SK-N-DZ (cell line): ENCODE measurements at places on chromosomes 3 and 15.

GRCh38 chr3:194488055-194488742 is 1.4 kb upstream of the ATP13A3 start:
- DNase-seq = no peak

DNA sequence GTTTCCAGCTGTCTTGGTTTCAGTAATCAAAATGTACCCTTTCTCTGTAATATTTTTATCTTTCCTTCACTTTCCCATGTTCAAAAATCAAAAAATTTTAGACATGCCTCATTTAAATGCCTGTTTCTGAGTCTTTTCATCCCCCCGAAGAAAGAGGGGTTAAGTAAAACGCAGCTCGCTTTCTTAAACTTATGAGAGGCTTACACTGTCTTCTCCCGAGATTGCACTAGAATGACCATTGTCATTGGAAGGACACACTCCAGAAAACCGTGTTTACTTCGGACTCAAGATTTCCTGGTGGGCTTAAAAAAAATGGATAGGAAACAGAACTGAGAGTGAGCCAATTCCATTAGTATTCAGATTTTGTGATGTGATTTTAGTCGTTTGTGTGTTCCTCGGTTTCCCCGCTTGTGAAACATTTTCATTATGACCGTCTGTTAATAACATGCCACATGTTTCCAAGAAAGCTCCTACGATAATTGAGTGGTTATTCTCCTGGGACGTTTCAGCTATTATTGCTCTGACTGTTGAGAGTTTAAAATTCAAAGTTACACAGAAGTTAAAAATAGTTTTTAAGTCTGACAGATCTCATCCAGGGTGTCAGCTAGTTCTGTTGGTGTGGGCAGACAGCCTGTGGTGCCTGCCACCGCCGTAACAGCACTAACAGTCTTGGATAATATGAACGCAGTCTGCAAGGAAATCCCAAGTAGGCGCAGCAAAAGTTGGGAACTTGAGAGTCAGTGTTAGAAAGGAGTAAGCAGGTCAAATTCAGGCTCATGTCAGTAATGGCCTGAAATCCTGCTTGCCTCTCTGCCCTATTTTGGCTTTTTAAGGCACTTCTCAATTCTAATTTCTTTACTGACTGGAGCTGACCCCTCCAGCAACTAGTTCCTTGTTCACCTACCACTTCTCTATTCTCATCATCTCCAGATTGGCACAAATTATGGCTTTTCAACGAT is 1.5 kb downstream of the CRYBG3 start:
- no peak for DNase-seq

GRCh38 chr3:54572197-54572895 is 355.5 kb downstream of the LRTM1 start:
- no peak for DNase-seq

GRCh38 chr3:38640661-38641452 is 8.6 kb downstream of the SCN5A start:
- no peak for DNase-seq
